ENCODE measurements at places on chromosomes 2 and 18. TPM values are rescaled to one million over a fixed set of nuclear protein-coding genes. Genes with fewer than 3 reads are reported as not detected.

DNA sequence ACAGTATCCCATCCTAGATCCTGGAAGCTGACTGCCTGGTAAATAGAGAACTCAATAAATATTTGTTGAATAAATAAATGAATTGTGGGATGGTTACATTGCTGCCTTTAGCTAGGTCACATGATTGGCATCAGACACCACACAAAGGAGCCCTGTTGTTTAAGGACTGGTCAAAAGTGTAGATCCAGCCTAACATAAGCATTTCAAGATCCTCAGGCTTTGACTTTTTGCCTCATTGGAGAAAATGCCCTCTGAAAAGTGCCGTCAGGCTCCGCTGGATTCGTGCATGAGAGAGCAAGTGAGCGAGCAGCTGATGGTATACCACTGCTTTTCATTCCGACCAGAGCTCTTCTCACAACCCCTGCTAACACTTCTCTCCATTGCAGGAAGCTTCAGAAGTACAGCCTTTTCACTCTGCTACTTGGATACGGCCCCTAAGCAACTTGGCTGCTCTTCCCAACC lies 1.3 kb upstream of the ZNF24 start:
- DNase-seq = peak; percentile 6

- no peak for DNase-seq
Measured at GRCh38 chr18:26867471-26867870, 2.0 kb upstream of the AQP4 start.

ALPI gene
- polyA plus RNA-seq = not detected

GRCh38 chr2:219001100-219001576 lies 7.9 kb upstream of the CRYBA2 start:
- no peak for DNase-seq

- DNase-seq = no peak
Measured at GRCh38 chr2:161965994-161966393, 108.0 kb downstream of the DPP4 start.

DNA sequence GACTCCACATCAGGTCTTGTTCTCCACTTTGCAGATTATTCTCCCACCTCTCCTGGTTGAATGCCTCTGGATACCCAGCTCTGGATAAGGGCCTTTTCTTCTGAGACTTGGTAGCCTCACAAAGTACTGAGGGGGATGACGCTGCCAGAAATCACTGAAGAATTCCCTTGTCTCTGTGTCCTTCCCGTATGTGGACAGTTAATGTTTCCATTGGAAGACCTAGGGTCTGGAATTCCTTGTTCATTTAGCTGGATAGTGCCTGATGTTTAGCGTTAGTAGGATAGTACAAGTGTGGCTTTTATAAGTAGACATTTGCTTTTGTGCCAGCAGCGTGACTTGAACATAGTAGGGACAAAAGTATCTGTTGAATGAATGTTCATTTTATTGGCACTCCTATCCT lies 76.9 kb downstream of the CLHC1 start:
- DNase-seq = no peak

DNA sequence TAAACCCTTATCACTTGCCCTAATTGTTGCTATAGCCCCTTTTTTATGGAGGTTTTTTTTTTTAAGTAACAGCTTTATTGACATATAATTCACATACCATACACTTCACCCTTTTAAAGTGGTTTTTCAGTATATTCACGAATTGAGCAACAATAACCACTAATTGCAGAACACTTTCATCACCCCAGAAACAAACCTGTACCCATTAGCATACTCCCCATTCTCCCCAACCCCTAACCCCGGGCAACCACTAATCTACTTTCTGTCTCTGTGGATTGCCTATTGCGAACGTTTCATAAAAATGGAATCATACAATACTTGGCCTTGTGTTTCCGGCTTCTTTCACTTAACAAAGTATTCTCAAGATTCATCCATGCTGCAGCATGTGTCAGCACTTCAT lies 213.6 kb downstream of the ATAD2B start:
- DNase-seq = no peak

DNA sequence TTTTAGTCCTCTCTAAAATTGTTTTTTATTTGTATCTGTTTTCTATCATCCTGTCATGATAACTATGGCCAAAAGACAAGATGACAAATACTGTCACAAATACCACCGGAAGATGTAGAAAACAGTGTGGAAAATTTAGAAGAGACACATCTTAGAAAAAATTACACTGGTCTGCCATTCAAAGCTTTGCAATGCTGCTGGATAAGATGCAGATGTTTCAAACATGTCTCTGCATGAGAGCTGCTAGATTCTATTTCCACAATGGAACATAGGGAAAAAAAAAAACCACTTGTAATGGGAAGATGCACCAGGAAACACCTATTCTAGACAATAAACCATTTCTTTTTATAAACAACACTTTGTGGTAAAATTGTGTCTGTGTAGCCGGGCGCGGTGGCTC lies 5.8 kb upstream of the TAF1B start:
- DNase-seq = no peak

MAPK4 gene
- not detected for polyA plus RNA-seq

- DNase-seq = no peak
Measured at GRCh38 chr2:226797289-226797988, 2.2 kb downstream of the IRS1 start.

ZNF396 gene
- 0.28 TPM for polyA plus RNA-seq

- DNase-seq = no peak
Measured at GRCh38 chr2:232588680-232589585, 38.4 kb downstream of the EIF4E2 start.

GRCh38 chr2:48578313-48578712 lies 39.3 kb upstream of the GTF2A1L start:
- DNase-seq = no peak

SERPINB13 gene
- polyA plus RNA-seq = not detected

SKA1 gene
- polyA plus RNA-seq = 6.9 TPM

GRCh38 chr2:97796465-97797126 lies 83.2 kb downstream of the ZAP70 start:
- no peak for DNase-seq

DNA sequence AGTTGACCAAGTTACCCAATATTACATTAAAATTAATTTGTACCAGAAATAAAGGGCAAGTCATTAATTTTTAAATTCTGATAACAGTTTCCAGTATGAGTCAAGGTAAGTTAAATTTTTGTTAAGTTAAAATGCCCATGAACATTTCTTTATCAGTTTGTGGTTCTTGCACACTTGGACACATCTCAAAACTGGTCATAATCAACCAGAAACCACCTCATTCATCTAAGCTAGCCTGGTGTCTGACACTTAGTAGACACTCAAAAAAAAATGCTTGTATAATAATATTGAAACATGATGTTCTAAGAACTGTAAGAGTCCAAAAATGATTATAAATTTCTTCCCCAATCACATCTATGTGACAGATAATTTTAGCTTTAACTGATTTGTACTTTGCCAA lies 62.4 kb downstream of the SATB2 start:
- no peak for DNase-seq
